Kidney capillary endothelial cell (primary cell): ENCODE measurements at places on chromosomes 6 and 20.

GRCh38 chr20:59560588-59561227, 43.6 kb upstream of the PHACTR3 start:
- DNase-seq: peak; percentile 19

GRCh38 chr6:93728150-93728549, 308.8 kb upstream of the EPHA7 start:
- no peak for DNase-seq

- no peak for DNase-seq
Observed at GRCh38 chr6:43942616-43943015, 172.6 kb downstream of the VEGFA start.

DNA sequence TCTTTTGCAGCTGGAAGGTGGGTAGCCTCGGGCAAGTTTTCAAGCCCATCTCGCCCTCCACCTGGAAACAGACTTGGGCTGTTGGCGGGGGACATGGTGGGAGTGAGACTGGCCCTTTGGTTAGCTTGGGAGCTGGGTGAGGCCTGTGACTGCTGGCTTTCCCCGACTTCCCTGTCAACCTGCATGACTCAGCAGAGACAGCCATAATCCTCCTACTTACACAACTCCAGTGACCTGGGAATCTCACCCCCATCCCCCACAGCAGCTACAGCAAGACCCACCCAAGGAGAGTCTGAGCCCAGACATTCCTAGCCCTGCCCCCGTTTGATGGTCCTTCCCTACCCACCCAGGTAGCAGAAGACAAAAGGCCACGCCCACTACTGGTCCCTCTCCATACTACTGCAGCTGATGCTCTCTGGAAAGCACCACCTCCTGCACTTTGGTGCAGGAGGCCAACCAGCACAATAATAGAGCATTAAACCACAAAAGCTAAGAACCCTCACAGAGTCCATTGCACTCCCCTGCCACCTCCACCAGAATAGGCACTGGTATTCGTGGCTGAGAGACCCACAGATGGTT, 188.4 kb downstream of the TRDN start:
- no peak for DNase-seq

DNA sequence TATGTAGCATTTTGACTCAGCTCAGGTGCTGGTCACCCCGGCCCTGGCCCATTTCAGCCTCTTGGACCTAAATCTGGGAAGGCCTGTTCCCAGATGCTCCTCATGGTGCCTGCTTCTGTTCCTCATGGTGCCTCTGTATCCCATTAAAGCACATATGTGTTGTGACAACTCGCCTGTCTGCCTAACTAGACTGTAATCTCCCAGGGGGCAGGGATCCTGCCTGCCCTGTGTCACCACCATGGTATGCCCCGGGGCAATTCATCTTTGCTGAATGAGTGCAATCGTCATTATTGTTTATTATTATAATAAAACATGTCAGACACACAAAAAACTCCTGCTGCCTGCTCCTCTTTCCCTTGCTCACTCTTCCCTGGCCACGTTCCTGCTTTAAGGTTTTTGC, 62.0 kb downstream of the ZFP64 start:
- DNase-seq: no peak

DNA sequence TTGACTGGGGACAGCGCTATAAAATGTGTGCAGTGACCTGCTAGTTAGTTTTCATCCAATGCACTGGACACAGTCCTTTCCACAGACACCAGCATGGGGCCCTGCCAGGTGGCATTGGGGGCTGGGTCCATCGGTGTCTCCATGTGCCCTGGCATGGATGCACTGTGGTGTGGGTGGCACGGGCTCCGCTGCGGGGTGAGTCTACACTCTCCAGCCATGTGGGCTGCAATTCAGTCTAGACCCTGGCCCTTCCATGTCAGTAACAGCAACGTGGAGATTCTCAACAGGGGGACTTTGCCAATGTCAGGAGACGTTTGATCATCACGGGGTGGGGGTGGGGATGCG, 100.0 kb downstream of the RAMACL start:
- DNase-seq: no peak

- no peak for DNase-seq
Observed at GRCh38 chr6:15264412-15264811, 18.5 kb downstream of the JARID2 start.

DNA sequence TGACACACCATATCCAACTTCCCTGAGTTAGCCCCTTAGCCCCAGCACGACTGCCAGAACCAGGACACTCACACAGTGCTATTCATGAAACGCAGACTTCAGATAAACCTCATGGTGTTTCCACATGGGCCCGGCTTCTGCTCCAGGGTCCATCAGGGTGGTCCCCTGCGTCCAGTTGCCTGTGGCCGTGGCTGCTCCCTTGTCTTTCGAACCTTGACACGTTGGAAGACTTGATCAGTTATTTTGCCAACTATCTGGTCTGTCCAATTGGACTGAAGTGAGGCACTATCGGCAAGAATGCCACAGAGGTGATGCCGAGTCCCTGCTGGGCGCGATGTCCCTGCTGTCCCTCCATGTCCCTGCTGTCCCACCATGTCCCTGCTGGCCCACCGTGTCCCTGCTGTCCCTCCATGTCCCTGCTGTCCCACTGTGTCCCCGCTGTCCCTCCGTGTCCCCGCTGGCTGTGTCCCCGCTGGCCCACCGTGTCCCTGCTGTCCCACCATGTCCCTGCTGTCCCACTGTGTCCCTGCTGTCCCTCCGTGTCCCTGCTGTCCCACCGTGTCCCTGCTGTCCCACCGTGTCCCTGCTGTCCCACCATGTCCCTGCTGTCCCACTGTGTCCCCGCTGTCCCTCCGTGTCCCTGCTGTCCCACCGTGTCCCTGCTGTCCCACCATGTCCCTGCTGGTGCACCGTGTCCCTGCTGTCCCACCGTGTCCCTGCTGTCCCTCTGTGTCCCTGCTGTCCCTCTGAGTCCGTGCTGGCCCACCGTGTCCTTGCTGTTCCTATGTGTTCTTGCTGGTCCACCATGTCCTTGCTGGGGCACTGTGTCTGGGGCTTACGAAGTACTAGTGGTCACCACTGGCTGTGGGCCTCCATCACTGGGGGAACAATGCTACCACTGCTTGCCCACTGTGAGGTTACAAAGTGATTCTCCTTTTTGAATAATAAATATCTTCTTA, 251.4 kb downstream of the DLL1 start:
- DNase-seq: no peak

GRCh38 chr20:13231031-13231752, 10.1 kb downstream of the ISM1 start:
- DNase-seq: peak; percentile 78
